Stimulated activated CD4-positive, alpha-beta T cell treated with anti-CD3 and anti-CD28 coated beads, TNF-alpha, amount 100 ng/mL, for 1 hour (primary cell): ENCODE measurements at places on chromosomes 5 and 9.

DNA sequence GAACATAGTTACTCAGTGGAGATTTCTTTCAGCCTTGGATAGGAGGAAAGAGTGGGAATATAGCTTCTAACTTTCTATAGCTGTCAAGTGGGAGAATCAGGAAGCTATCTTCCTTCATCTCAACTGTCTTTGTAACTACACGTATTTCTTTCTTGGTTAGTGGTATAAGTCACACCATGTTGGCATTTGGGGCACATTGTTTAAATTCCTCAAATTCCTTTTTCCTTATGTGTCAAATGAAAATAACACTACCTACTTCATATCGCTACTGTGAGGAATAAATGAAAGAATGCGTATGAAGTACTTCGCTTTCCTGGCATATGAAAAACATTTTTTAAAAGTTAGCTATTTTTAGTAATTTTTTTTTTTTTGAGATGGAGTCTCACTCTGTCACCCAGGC is 1082.5 kb upstream of the WWC1 start:
- no peak for DNase-seq

GRCh38 chr9:15249981-15250380 is 57.0 kb downstream of the TTC39B start:
- no peak for DNase-seq

- DNase-seq: no peak
These were observed 39.9 kb downstream of the SHC3 start for GRCh38 chr9:89138463-89139390.

DNA sequence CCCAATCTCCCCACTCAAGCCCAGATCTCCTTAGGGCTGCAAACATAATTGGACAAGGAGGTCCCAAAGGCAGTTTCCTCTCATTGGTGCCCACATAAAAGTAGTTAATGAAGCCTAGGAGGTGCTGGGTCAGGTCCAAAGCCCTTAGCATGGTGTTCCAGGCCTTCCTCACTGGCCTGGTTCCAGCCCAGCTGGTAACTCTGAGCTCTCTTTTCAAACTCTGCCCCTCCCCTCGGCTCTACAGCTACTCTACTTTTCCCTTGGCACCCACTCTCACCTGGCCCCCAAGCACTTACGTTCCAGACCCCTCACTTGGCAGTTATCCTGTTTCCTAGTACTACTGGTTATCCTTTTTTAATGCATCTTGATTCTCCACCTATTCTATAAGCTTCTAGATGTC is 9.9 kb downstream of the SEPTIN8 start:
- DNase-seq: no peak
